Fibroblast of pulmonary artery (primary cell): ENCODE measurements at places on chromosomes 7 and 10.

GRCh38 chr7:12809476-12809875 is 122.0 kb downstream of the ARL4A start:
- no peak for DNase-seq

GRCh38 chr10:108327706-108328105 is 1163.2 kb upstream of the SORCS1 start:
- no peak for DNase-seq

GRCh38 chr10:44013981-44014380 is 365.3 kb upstream of the ZNF32 start:
- DNase-seq = no peak

GRCh38 chr7:120732256-120732655 is 125.7 kb downstream of the TSPAN12 start:
- no peak for DNase-seq

DNA sequence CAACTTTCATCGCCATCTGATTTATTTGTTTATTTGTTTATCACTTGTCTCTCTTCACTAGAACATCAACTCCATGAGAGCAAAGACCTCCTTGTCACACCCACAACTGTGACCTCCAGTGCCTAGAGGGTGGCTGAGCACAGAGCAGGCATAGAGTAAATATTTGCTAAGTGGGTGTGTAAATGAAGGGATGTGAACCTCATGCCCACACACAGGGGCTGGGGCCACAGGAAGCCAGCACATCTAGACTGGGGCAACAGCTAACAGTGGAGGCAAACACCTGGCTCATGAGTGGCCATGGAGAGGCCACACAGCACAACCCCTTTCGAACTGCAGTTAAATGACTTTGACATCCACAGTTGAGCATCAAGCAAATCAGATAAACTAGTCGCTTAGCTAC is 39.8 kb downstream of the AKR1B1 start:
- no peak for DNase-seq

DNA sequence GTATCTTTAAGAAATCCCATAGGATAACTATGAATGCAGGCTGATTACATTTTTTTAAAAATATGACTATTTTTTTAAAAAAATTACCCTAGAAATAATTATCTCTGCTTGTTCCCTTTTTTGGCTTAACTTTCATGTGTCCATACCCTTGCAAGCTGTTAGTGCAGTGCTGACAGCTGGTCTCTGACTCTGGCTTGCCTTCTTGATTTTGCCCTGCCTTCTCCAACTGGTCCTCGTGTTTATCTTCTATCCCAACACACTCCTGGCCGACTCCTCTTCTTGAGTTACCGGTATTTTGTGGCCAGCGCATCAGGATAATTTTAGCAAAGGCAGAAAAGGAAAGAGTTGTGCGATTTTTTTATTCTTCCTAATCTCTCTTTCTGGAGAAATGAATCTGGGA is 111.7 kb upstream of the STARD3NL start:
- DNase-seq = no peak

GRCh38 chr7:28792858-28793257 is 165.3 kb downstream of the TRIL start:
- DNase-seq = no peak

- DNase-seq = no peak
Observed at GRCh38 chr7:127057918-127058317, 194.8 kb downstream of the GRM8 start.

DNA sequence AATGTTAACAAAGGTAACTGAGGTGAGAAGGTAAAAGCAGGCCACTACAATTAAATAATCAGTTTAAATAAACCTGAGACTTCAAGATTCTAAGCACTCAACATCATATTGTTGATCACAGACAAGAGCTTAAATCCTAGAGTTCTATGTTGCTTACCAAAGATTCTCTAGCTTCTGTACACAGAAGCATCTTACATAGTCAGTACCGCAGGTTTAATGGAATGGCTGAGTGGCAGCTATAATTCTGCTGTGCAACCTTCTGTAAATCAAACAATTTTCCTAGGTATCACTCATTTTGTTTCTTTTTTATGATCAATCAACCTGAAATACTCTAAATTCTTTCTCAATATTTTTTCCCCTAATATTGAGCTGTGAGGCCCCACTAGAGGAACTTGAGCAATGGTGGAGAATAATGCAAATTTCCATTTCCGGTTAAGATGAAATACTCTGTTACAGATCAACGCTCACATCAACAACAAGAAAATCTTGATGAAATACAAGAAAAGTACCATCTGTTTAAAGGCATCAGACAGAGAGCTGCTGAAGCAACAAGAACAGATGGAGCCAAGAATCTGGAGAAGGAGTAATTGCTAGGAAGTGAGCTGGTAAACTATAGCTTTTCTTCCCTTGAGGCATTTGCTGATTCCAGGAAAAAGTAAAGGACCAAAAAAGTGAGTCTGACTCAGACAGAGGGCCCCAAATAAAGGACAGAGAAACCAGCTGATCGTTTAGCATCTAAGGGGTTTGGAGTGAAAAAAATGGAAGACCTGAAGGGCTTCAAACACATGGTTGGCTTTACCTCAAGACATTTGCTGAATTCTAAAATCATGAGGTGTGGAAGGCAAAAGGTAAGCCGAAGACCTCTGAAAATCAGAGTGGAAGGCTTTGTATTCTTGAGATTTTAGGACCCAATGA is 22.6 kb downstream of the PNPLA8 start:
- peak; percentile 88 for DNase-seq

GRCh38 chr10:108653531-108653930 is 1269.8 kb downstream of the XPNPEP1 start:
- no peak for DNase-seq

GRCh38 chr10:69409968-69410367 is 6.8 kb downstream of the TACR2 start:
- no peak for DNase-seq

GRCh38 chr7:98795741-98796493 is 73.9 kb downstream of the TMEM130 start:
- DNase-seq = no peak

DNA sequence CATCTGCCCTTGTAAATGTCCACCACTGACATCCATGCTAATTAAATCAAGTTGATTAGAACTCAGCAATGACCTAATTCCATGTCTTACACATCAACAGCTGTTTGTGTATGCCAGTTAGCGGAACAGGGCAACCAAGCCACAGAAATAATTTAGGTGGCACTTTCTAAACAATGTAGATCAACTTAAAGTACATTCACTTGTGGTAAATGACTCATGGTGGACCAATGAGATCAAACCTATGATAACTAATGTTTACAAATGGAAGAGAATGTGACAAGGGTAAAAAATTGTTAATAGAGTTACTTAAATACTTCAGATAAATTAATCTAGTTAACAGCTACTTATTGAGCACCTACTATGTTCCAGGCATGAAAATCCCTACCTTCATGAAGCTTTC is 63.1 kb upstream of the ICA1 start:
- no peak for DNase-seq

- no peak for DNase-seq
Observed at GRCh38 chr10:49166484-49167400, 21.4 kb downstream of the TMEM273 start.

- no peak for DNase-seq
Observed at GRCh38 chr10:84007482-84007881, 131.8 kb upstream of the GHITM start.

DNA sequence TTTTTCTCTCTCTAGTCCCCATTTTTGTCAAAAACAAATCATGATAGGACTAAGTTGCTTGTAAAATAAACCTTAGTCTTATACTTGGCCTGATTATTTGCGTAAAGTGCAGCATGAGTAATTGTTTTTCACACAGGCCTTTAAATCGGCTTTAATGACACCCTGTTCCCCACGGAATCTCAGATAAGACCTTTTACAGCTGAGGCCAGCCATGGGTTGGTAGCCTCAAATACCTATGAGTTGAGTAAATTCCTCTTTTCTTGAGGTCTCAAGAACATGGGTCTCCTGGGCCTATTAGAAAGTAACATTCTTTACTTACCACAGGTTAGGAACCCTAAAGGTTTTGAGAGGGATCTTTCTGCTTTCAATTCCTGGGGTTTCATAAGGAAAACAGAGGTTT is 761.0 kb upstream of the PHF14 start:
- no peak for DNase-seq

GRCh38 chr10:79026341-79026761 is 42.4 kb upstream of the ZMIZ1 start:
- DNase-seq = no peak

DNA sequence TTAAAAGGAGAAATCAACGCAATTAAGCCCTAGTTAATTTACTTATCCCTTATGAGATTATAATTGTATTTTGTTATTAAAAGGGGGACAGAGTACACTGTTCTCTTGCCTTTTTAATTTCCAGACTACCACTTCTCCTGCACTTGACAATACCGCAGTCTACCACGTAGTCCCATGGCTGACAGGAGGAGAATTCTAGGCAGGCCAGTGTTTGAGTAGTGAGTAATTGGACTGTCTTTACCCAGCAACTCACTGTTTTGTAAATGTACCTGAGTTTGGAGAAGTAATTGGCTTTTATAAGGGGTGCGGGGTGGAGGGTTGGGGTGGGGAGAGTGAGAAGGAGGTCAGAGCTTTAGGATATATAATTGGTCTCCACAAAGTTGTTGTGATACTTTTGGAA is 85.4 kb downstream of the CFTR start:
- DNase-seq = no peak

DNA sequence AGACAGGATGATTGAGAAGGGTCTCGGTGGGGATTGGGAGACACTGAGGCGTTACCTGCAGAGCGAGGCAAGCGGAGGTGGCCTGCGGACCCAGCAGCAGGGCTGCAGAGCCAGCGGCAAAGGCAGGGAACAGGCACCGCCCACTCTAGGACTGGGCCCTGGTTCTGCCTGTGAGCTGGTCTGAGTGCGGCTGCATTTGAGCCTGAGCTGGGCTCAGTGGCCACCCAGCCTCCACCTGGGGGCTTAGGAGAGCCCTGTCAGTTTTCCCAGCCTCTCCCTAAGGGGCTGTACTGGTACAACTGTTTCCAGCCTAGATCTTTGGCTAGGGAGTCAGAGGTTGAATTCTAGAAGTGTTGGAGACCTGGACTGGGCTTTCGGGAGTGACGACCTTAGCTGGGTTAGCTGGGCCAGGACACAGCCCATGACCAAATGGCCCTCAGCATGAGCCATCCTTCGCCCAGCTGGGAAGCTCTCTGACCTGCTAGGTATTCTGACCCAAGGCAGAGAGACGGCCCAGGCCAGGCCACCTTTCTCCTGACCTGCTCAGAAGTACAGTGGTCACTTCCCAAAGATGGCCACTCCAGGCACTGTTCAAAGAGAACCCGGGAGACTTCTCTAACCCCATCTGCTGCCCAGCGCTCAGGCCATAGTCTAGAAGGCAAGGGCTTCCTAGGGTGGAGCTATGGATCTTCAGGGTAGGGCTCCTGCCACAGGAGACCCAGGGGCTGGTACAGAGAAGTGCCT is 64.9 kb downstream of the PAX2 start:
- no peak for DNase-seq

- DNase-seq = no peak
Observed at GRCh38 chr7:97020996-97021746, 3.5 kb downstream of the DLX5 start.

GRCh38 chr10:36721871-36722270 is 403.5 kb upstream of the ANKRD30A start:
- no peak for DNase-seq

DNA sequence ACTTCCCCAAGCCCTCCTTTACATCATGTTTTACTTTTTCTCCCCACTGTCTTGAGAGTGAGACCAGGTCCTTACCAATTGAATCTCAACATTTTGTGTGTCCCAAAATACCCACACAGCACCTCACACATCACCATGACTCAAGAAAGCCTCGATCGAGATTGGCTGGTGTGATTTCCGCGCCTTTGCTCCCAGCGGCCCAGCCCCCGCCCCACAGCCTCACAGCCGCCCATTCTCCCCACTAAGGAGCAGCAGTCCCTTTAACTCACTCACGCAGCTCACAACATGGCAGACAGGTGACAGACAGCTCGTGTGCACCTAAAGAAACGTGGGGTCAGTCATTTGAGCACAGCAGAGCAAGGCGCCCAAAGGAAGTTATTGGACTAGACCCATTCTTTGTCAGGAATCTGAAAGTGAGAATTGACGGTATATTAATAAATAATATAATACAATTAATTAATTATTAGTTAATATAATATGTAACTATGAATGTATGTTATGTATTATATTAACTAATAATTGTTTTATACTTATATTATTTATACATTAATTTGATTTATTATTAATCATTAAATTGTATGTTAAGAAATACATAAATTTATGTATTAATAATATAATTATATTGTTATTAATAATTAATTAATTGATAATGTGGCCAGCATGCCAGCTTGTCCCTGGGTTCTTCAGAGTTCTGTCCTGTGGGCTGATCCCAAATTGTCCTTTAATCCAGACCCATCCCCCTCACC is 204.9 kb upstream of the RNF32 start:
- DNase-seq = no peak

- peak; percentile 65 for DNase-seq
Observed at GRCh38 chr7:70856901-70857630, 274.9 kb upstream of the GALNT17 start.

GRCh38 chr7:26437003-26437532 is 145.4 kb downstream of the SNX10 start:
- DNase-seq = no peak

DNA sequence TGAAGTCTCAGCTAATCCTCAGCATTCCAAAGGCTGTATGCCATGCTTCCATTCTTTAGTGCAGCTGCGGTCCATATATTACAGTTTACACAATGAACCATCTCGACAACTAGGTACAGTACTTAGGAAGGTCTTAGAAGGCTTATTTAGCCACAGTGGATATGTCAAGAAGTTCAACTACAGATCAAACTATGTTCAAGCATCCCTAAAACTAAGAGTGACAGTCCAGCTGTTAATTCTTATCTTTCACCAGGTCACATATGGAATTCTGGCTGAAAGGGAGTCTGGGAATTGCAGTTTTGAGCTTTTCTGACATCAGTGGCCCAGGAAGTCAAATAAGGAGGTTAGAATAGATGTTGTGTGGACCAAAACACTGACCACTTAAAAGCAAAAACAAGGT is 106.8 kb downstream of the SDHAF3 start:
- no peak for DNase-seq

- no peak for DNase-seq
Observed at GRCh38 chr7:110084181-110084807, 1006.6 kb upstream of the LRRN3 start.

DNA sequence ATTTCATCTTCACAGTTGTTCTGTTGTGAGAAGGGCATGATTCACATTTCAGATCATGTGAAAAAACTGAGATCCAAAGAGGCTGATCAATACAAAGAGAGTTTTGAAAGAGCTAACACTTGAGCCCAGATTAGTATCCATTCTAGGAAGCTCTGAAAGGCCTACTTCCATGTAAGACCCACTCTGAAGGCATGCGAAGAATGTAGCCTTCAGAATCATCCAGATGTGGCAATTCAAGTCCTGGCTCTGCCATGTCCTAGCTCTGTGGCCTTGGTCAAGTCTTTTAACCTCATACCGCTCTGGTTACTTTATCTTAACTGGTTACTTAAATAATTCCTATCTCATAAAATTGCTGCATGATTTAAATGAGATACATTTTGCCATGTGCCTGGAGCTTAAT is 111.1 kb downstream of the FZD1 start:
- no peak for DNase-seq
